ENCODE measurements at places on chromosomes 2 and 18.
A peak's percentile ranks its signal among the peaks of the same experiment; 100 is the strongest.

- peak; percentile 63 for DNase-seq
Observed at GRCh38 chr2:239669181-239669898, 268.5 kb upstream of the HDAC4 start.

GRCh38 chr2:74089816-74090745 is 57.6 kb downstream of the BOLA3 start:
- no peak for DNase-seq

- peak; percentile 60 for DNase-seq
Observed at GRCh38 chr2:57720728-57721627, 325.6 kb upstream of the VRK2 start.

- DNase-seq: no peak
Observed at GRCh38 chr2:70679259-70679658, 88.7 kb downstream of the ADD2 start.

DNA sequence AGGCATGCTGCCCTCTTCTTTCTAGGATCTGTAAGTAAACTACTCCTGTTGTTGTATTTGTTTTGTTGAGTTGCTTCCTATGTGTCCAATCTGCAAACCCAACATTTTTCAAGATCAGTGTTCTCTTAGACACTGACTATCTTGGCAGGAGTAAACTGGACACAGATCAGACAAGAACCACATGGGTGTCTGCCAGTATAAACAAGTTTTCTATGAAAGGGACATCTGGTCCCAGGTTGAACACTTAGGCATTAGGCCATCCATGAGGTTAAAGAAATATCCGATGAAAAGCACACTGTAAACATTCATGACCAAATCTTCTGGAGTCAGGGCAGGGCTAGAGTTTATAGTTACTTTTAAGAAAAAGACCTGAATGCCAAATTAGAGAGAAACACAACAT is 441.8 kb downstream of the NYAP2 start:
- DNase-seq: no peak

DNA sequence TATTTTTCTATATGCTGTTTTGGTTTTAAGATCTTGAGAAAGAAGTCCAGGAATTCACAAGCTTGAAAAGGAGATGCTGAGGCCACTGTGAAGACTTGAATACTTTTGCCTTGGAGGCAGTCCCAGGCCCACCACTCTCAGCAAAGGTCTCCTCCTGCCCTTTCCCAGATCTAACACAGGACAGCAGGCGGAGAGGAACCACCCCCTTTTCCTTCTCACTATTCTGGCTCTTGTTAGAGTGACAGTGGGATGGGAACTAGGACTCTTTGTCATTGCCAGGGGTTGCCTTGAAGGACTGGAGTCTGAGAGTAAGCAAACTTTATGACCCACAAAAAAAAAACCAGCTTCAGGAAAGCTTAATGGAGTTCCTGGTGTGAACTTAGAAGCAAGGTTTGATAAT is 54.7 kb downstream of the E2F6 start:
- no peak for DNase-seq

GRCh38 chr2:68425503-68425902 is 41.6 kb downstream of the FBXO48 start:
- no peak for DNase-seq

DNA sequence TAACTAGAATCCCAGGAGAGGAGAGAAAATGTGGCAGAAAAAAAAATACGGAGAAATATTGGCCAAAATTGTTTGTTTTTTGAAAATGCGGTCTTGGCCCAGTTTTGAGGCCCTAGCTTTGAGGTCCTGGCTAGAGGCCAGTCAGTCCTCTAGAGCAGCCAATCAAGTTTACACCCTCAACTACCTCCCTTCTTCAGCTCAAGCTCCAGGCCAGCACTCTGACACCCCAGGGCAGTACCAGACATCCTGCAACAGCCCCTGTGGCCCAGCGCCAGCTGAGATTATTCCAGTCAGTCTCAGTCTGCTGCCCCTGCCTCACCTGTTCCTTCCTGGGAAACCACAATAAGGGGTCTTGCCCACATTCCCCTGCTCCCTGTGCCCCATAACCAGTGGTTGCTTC is 107.7 kb downstream of the UGGT1 start:
- DNase-seq: no peak

DNA sequence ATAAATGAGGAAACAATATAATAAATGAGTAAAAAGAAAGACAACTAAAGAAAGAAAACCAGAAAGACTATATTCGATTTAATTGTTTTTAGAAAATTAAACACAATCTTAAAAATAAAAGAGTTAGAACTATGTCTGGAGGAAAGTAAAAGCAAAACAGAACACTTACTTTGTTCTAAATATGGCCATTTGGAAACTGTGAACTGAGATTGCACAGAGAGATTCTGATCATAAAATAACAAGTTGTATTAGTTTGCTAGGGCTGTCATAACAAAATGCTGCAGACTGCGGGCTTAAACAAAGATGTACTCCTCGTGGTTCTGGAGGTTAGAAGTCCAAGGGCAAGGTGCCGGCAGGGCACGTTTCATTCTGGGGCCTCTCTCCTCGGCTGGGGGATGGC is 128.1 kb upstream of the AQP4 start:
- no peak for DNase-seq

DNA sequence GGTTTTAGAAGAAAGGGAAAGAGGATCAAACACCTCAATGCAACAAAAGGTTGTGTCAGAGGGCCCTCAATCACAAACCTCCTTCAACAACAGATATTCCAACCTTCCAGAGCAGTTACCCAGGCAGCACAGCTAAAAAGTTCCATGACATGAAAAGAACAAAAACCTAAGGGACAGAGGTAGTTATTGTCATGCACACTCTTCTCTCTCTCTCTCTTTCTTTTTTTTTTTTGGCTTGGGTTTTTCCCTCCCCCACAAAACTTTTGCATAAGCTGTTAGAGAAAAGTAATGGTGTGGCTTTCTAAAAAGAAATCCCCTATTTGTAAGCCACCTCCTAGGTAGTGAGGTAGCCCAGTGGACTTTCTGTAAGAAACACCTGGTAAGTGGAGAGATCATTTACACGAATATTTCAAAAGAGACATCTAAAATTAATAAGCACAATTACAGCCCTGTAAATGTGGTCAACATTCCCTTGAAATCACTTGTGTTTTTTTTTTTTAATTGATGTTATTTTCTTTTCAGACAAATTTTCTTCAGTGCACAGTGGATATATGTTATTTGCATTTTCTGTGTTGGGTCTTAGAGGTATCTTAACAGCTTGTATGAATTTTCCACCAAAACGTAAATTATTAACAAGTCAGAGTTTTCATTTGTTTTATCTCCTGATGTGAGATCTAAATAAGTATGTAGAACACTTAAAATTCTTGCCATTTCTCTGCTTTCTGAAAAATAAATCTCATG is 48.4 kb downstream of the ZEB2 start:
- DNase-seq: no peak

- DNase-seq: no peak
Observed at GRCh38 chr2:20214566-20215182, 10.3 kb downstream of the SDC1 start.

- DNase-seq: no peak
Observed at GRCh38 chr2:12330916-12331315, 385.8 kb upstream of the TRIB2 start.

GRCh38 chr18:48222118-48222517 is 187.1 kb downstream of the ZBTB7C start:
- DNase-seq: no peak

GRCh38 chr2:63000801-63001200 is 49.8 kb upstream of the OTX1 start:
- no peak for DNase-seq

DNA sequence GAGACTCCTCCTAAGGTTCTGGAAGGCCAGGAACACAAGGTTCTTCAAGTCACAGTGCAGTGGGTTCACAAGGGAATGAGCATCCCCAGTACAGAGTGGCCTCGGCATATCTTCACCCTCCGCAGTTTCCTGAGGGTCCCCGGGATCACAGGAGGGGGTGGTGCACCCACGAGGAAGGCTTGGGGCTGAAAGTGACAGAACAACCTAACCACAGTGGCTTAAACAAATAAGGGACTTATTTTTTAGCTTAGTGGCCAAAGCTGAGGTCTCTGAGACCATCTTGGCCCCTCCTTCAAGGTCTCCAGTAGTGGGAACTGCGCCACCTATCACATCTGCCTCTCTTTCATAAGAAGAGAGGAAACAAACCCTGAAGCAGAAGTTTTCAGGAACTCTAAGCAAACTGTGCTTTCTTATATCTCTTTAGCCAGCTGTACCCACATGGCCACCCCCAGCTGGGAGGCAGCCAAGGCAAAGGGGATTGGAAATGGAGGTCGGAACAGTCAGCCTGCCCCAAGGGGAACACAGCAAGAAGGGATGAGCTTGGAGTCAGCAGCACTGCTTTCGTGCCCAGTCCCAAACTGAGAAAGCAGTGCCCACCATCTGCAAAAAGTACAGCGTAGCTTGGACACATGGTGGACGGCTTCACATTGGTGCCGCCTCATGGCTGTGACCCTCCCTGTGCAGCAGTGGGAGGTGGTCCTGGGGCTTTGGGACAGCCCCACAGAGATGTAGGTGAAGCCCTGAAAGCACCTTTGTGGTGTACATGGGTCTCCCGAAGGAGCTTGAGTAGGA is 260.0 kb upstream of the ID2 start:
- no peak for DNase-seq

DNA sequence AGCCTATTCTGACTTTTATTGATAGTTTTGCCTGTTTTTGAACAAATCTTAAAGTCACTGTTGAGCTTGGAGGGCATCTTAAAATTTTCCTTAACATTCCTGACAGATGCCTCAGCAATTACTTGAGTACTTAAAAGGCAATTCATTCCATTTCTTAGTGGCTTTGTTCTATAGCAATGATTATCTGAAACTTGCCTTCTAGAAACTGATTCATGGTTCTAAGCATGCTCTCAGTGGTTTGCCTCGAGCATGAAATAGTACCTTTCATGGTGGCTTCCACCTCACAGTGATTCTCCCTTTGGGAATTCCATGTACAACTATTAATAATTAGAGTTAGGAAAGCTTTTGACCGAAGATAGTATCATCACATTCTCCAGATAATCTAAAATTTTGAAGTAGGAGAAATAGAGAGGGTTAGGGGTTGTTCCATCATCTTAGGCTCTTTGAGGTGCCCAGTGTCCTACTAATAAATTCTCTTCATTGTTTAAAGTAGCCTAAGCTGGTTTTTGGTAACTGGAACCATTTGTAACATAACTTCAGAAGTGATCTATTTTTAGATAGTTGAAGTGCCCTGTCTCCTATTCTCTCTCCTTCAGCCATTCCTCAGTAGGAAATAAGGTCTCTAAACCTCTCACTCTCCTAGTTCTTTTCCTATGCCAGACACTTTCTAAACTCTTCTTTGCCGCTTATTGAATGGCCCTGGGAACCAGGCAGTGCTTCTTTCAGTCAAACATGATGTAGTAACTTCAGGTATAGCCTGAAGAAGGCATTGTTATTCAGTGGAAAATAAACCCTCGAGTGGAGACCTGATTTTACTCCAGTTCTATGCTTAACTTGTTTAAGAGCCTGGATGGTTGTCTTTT is 156.1 kb downstream of the HAUS1 start:
- no peak for DNase-seq

GRCh38 chr2:171289316-171289715 is 128.6 kb upstream of the TLK1 start:
- DNase-seq: no peak

GRCh38 chr18:50268022-50268747 is 1.9 kb upstream of the CFAP53 start:
- peak; percentile 97 for DNase-seq

GRCh38 chr2:165886487-165887146 is 67.0 kb downstream of the TTC21B start:
- DNase-seq: no peak

DNA sequence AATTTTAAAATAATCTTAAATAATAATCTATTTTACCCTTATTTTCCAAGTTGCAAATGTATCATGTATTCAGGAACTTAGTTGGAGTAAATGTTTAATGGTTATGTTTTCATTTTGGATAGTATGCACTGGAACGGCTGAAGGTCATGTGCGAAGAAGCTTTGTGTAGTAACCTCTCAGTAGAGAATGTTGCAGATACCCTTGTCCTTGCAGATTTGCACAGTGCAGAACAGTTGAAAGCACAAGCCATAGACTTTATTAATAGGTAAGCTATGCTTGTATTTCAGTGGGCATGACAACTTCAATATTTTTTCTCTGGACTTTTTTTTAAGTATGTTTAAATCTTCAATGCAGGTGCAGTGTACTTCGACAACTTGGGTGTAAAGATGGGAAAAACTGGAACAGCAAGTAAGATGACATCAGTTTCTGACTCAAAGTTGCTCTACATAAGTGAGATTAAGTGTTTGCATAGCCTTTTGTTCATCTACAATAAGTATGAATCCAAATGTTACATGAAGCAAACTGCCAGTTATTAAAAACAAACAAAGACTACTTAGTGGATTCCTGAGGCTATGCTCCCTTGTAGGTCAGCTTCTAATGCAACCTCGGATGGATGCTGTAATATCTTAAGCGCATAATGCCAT is 63.1 kb downstream of the SPOPL start:
- no peak for DNase-seq

GRCh38 chr2:12764075-12764730 is 47.5 kb downstream of the TRIB2 start:
- DNase-seq: no peak

- DNase-seq: no peak
Observed at GRCh38 chr18:40980171-40980570, 974.9 kb upstream of the PIK3C3 start.

DNA sequence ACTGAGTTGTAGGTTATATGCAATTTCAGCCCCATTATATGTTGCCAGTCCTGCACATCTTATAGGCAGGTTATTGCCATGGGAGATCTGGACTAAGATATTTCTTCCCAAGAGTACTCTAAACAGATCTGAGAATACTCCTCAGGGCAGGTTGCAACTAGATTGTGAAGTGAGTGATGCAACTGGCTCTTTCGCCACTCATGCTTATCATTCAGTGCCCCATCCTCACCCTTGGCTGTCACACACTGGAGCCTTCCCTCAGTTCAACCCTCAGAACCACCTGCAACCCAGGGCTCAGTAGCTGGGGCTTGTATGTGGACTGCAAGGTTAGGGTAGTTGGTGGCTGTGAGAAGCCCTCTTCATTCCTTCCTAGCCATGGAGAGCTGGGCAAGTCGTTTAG is 14.1 kb downstream of the MERTK start:
- DNase-seq: no peak

DNA sequence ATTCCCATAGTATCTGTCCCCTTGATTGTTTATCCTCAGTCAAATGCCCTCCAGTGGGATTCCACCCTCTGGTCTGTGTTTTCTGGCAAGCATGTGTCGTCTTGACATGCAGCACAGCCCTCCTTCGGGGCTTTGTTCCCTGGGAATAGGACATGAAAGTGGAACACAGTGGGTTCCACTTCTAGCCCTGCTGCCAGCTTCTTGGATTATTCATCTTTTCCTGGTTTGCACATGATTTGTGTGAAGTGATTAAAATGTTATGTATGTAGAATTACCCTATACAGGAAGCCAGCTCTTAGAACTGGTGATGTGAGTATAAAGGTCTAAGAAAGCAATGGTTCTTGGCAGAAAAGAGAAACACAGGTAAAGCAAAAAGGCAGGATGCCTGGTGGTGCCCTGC is 142.3 kb downstream of the TANC1 start:
- no peak for DNase-seq

- no peak for DNase-seq
Observed at GRCh38 chr2:225276207-225276606, 123.3 kb upstream of the NYAP2 start.
